ENCODE measurements at places on chromosomes 3 and 15. TPM values are rescaled to one million over a fixed set of nuclear protein-coding genes. Genes with fewer than 3 reads are reported as not detected.
A peak's percentile ranks its signal among the peaks of the same experiment; 100 is the strongest.

Gene GRAMD2A
- polyA plus RNA-seq = 0.28 TPM

- H3K4me3 ChIP-seq = no peak overlapping the region
- no peaks in the 10 kb centered on the region for H3K27me3 ChIP-seq
- DNase-seq = no peak
- peaks cover 11% of the 10 kb centered on the region for H3K36me3 ChIP-seq
Measured at GRCh38 chr3:65433480-65433879, 605.2 kb downstream of the MAGI1 start.

Gene PLA2G4E
- polyA plus RNA-seq = 0.05 TPM

GRCh38 chr15:58330741-58331559, 100.8 kb upstream of the LIPC start:
- peaks cover 4% of the 10 kb centered on the region for H3K27me3 ChIP-seq
- no peaks in the 10 kb centered on the region for H3K36me3 ChIP-seq
- peaks cover 23% of the 10 kb centered on the region for H3K4me1 ChIP-seq
- no peak for DNase-seq
- H3K27ac ChIP-seq = peak overlapping the region; percentile 81

Gene PRSS50
- 2.2 TPM for polyA plus RNA-seq

DNA sequence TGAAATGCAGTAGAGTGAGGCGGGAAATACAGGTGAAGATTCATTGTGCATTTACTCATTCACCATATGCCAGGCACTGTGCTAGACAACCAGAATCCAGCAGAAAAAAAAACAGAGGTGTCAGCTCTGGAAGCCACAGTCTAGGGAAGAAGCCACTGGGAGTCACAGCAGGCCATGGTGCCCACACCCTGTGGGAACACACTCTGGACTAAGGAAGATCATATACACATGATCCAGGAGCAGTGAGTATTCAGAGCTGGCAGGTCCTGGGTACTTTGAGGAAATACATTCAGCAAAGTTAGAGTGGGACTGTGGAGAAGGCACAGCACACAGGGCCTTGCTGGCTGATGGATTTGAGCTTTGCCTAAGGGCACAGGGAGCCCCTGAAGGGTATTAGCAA, 14.8 kb downstream of the FAM240A start:
- H3K4me3 ChIP-seq = no peak overlapping the region
- DNase-seq = no peak
- no peak overlapping the region for H3K27ac ChIP-seq
- no peaks in the 10 kb centered on the region for H3K27me3 ChIP-seq
- peaks cover 3% of the 10 kb centered on the region for H3K4me1 ChIP-seq

GRCh38 chr15:80179025-80179759, 26.4 kb downstream of the FAH start:
- H3K27me3 ChIP-seq = no peaks in the 10 kb centered on the region
- no peaks in the 10 kb centered on the region for H3K4me1 ChIP-seq
- no peak overlapping the region for H3K27ac ChIP-seq
- H3K4me3 ChIP-seq = no peak overlapping the region

GRCh38 chr3:73924048-73924447, 299.3 kb upstream of the PDZRN3 start:
- H3K27ac ChIP-seq = no peak overlapping the region
- DNase-seq = no peak
- H3K36me3 ChIP-seq = no peaks in the 10 kb centered on the region
- no peak overlapping the region for H3K4me3 ChIP-seq
- H3K4me1 ChIP-seq = no peaks in the 10 kb centered on the region

- DNase-seq = no peak
- H3K4me1 ChIP-seq = no peaks in the 10 kb centered on the region
- H3K36me3 ChIP-seq = no peaks in the 10 kb centered on the region
- H3K27me3 ChIP-seq = no peaks in the 10 kb centered on the region
- H3K27ac ChIP-seq = no peak overlapping the region
Measured at GRCh38 chr3:112004187-112004586, 5.5 kb downstream of the TAGLN3 start.

DNA sequence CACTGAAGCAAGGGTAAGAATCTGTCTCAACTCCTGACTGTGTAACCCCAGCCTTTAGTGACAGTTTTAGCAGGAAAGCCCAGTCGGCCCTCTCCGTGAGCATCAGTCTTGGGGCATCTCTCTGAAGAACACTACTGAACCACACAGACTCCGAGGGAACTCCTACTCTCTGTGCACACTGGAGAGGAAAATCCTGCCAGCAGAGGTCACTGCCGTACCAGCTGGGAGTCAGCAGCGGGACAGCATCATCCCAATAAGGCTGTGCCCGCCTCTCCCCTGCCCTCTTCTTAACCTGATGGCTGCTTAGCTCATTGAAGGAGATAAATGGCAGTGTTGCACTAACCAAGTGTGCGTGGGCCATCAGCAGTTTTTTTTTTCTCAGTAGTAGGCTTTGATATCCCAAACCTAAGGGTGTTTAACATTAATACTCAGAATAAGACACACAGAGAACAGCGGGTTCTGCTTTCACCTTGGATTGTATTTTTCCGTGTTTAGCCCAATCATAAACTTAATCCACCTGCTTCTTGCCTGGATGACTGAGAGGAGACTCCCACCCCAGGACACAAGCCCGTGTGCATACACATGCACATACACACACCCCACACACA, 26.6 kb upstream of the RASA2 start:
- peak; percentile 73 for DNase-seq
- no peaks in the 10 kb centered on the region for H3K4me1 ChIP-seq
- no peak overlapping the region for H3K4me3 ChIP-seq
- H3K27ac ChIP-seq = no peak overlapping the region
- no peaks in the 10 kb centered on the region for H3K36me3 ChIP-seq

DNA sequence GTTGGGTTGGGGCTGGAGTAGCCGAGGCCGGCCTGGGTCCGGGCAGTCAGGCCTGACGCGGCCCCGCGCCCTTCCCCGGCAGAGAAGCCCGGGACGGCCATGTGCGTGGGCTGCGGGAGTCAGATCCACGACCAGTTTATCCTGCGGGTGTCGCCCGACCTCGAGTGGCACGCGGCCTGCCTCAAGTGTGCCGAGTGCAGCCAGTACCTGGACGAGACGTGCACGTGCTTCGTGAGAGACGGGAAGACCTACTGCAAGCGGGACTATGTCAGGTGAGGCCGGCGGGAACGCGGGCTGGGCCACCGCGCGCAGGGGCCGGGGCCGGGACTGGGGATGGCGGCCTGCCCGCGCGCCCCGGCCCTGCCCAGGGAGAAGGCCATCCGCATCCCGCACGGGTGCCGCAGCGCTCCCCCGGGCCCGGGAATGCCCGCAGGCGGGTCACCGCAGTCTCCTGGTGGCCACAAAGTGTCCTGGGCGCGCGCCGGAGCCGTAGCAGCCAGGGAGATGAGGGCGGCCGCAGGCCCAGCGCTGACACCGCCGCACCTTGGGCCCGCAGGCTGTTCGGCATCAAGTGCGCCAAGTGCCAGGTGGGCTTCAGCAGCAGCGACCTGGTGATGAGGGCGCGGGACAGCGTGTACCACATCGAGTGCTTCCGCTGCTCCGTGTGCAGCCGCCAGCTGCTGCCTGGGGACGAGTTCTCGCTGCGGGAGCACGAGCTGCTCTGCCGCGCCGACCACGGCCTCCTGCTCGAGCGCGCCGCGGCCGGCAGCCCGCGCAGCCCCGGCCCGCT, 1.3 kb downstream of the ISL2 start:
- no peaks in the 10 kb centered on the region for H3K4me1 ChIP-seq
- no peaks in the 10 kb centered on the region for H3K36me3 ChIP-seq
- H3K27me3 ChIP-seq = peaks cover 13% of the 10 kb centered on the region
- DNase-seq = peak; percentile 73
- H3K4me3 ChIP-seq = no peak overlapping the region

DNA sequence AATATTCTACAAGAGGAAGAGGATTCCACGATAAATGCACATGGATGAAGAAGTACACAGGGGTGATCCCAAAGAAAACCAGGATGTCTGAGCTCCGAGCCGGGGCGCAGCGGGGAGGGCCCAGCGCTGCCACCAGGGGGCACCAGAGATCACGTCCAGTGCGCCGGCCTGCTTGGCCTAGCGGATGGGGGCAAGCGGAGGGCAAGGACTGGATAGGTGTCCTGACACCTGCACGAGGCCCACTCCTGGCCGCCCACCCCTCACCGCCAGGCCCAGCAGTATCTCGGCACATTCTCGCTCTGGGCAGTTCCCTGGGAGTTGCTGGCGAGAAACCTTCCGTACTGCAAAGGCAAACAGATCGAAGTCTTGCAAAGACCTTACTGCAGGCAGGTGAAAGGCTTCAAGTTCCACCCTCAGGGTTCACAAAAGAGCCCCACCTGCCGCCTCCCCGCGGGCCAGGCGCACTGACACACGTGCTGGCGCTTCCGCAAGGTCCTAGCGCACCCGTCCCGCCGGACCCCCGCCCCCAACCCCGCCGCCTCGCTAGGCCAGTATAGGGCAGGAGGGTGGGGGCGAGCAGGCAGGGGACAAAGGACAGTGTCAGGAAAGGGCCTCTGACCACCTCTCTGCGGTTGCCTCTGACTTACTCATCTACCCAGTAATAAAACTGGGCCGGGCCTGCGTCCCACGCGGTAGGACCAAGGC, 3.3 kb downstream of the ANKRD63 start:
- peaks cover 4% of the 10 kb centered on the region for H3K27me3 ChIP-seq
- H3K36me3 ChIP-seq = no peaks in the 10 kb centered on the region
- no peak overlapping the region for H3K27ac ChIP-seq
- peaks cover 11% of the 10 kb centered on the region for H3K4me1 ChIP-seq

GRCh38 chr15:70478251-70478990, 284.9 kb downstream of the UACA start:
- no peaks in the 10 kb centered on the region for H3K4me1 ChIP-seq
- no peak overlapping the region for H3K4me3 ChIP-seq
- no peak overlapping the region for H3K27ac ChIP-seq
- DNase-seq = no peak
- H3K36me3 ChIP-seq = no peaks in the 10 kb centered on the region
- no peaks in the 10 kb centered on the region for H3K27me3 ChIP-seq

GRCh38 chr15:101172501-101173071, 79.3 kb downstream of the CHSY1 start:
- H3K27ac ChIP-seq = no peak overlapping the region
- H3K36me3 ChIP-seq = no peaks in the 10 kb centered on the region
- peaks cover 12% of the 10 kb centered on the region for H3K4me1 ChIP-seq
- no peak for DNase-seq

DNA sequence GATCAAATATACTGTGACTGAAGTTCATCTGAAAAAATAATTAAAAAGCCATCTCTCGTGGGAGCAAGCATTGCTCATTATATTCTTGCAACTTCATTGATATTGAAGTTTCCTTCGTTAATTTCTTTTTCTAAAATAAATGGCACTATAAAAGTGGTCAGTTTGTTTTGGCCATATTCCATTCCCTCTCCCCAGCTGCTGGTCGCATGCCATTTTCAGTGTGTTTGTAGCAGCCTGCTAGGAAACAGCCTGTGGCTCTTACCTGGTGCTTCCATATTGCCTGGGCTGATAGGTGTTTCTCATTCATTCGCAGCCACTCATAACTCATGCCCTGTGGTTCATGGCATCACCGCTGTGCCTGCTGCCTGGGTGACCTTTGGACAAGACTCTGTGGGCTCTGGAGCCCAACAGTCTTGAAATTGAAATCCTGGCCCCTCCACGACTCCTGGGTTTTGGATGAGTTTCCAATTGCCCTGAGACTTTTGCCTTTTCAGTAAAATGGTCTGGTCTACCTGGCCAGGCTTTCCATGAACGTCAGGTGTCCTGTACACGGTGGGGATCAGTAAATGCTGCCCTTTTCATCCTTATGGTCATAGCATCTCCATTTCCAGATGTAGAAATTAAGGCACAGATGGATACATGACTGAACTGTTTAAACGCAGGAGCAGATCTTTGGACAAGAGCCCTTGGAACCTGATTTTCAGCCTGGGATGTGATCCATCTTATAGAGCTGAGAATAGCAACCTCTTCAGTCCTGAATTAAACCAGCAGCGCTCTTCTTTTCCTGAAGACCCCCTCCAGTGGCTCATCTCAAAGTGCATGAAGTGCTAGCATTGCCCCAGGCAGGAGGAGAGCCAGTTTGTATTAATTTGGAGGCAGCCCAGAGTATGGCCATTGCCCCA, 69.4 kb downstream of the SLCO3A1 start:
- no peak for DNase-seq
- no peak overlapping the region for H3K27ac ChIP-seq
- H3K4me1 ChIP-seq = no peaks in the 10 kb centered on the region

DNA sequence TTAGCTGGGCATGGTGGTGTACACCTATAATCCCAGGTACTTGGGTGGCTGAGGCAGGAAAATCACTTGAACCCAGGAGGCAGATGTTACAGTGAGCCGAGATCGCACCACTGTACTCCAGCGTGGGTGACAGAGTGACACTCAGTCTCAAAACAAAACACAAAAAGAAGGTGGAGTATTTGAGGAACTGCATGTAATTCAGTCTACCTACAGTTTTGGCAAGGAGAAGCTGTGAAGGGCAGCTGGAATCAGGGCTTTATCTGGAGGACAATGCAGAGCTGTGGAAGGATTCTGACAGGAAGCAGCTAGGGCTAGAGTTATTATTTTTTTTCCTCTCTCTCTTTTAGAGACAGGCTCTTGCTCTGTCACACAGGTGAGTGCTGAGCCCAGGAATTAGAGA, 6.8 kb downstream of the H1-8 start:
- no peak overlapping the region for H3K27ac ChIP-seq
- no peak for DNase-seq
- no peaks in the 10 kb centered on the region for H3K36me3 ChIP-seq
- no peaks in the 10 kb centered on the region for H3K27me3 ChIP-seq
- no peaks in the 10 kb centered on the region for H3K4me1 ChIP-seq

- H3K4me1 ChIP-seq = no peaks in the 10 kb centered on the region
- no peaks in the 10 kb centered on the region for H3K36me3 ChIP-seq
- no peak overlapping the region for H3K4me3 ChIP-seq
- no peak for DNase-seq
- no peaks in the 10 kb centered on the region for H3K27me3 ChIP-seq
Measured at GRCh38 chr15:64143276-64143675, 8.3 kb upstream of the SNX22 start.

DNA sequence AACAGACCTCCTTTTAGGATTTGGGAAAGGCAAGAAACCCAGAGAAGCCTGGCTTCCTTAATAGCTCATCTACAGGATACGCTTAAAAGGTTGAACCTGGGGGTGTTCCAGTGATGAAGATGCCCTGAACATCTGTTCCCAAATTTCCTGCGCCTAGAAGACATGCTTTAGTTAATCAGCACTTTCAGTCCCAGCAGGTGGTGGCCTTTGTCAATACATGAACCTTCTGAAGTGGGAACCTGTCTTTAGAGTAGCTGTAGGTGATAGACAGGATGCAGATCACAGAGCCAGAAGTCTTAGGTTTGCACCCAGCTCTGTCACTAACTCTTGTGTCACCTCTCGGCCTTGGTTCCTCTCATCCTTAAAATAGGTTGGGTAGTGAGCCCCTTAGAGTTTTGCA, 149.7 kb upstream of the SYNPR start:
- DNase-seq = no peak
- H3K27me3 ChIP-seq = no peaks in the 10 kb centered on the region
- H3K36me3 ChIP-seq = no peaks in the 10 kb centered on the region
- no peaks in the 10 kb centered on the region for H3K4me1 ChIP-seq
- no peak overlapping the region for H3K4me3 ChIP-seq
- no peak overlapping the region for H3K27ac ChIP-seq

DNA sequence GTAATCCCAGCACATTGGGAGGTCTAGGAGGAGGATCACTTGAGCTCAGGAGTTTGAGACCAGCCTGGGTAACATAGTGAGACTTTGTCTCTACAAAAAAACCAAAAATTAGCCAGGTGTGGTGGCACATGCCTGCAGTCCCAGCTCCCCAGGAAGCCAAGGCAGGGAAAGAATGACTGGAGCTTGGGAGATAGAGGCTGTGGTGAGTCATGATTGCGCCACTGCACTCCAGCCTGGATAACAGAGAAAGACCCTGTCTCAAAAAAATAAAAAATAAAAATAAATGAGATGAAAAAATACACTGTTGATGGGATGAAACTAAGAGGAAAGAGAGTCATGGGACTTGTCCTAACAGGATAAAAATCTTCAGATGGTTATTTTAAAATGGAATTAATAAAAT, 137.6 kb downstream of the IMPG2 start:
- no peak for DNase-seq
- no peaks in the 10 kb centered on the region for H3K4me1 ChIP-seq
- H3K27me3 ChIP-seq = no peaks in the 10 kb centered on the region
- H3K4me3 ChIP-seq = no peak overlapping the region
- H3K27ac ChIP-seq = no peak overlapping the region

Gene THSD4
- polyA plus RNA-seq = 7.8 TPM
